ENCODE measurements at places on chromosomes 1 and 21.
A peak's percentile ranks its signal among the peaks of the same experiment; 100 is the strongest.

DNA sequence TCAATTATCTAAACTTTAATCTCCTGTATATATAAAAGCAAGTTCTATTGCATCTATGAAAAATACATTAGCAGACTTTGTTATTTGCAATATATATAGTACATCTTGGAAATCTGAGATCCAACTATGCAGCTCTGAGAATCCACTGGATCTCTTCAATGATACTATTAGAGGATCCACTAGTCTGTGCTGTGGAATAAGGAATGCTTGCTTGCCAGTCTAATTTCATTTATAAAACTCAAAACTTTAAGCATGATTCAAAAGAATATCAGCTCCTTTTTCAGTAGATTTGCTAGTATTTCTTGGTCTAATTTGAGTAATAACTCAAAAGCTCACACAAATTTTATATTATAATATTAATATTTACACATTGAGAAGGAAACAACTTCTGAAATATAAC is 115.1 kb downstream of the SPATA6 start:
- no peak for DNase-seq

GRCh38 chr1:5832916-5833895 is 159.0 kb downstream of the NPHP4 start:
- DNase-seq = no peak

DNA sequence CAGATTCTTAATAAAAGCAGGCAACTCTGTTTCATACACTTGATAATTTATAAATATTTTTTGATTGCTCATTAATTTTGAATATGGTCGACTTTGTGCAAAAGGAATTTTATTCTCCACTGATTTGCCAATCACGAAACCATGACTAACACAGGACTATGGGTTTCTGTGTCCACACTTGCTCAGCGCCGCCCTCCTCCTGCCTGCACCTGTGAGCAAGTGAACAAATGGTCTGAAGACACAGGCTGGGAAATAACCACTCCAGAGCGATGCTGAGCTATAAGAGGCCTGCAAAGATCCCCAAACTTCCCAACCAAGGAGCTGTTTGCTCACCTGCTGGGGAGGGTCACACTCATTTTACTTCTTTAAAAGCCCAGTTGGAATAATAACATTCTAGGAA is 19.6 kb downstream of the ABCB10 start:
- no peak for DNase-seq

DNA sequence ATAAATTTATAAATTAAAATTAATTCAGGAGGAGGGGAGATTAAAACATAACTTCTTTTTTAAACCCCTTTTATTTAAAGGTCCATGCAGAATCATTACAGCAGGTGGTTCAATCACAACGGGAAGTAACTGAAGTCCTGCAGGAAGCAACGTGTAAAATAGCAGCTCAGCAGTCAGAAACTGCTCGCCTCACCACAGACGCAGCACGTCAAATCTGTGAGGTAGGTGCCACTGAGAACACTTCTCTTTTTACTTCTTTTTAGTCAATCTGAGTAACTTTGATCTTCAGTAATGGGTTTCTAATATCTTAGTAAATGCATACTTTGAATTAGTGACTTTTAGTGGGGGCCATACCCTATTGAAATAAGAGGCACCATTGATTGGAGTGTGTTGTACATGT is 87.0 kb downstream of the CEP350 start:
- DNase-seq = no peak

DNA sequence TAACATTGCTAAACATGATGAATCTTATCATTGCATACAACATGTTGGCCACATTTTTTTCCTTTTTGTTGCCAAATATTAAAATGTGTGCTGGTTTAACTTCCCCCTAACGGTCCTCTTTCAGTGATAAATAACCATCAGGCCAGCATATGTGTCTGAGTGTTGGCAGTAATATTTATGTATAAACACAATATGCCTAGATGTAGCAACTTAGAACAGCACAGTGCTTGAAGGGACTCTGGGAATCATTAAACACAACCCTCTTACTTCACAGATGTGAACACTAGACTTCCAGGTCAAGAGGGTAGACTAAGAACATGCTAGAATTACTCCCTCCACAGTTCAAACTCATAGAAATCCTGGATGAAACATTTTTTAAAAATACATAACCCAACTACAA is 581.8 kb downstream of the PLPP3 start:
- no peak for DNase-seq

DNA sequence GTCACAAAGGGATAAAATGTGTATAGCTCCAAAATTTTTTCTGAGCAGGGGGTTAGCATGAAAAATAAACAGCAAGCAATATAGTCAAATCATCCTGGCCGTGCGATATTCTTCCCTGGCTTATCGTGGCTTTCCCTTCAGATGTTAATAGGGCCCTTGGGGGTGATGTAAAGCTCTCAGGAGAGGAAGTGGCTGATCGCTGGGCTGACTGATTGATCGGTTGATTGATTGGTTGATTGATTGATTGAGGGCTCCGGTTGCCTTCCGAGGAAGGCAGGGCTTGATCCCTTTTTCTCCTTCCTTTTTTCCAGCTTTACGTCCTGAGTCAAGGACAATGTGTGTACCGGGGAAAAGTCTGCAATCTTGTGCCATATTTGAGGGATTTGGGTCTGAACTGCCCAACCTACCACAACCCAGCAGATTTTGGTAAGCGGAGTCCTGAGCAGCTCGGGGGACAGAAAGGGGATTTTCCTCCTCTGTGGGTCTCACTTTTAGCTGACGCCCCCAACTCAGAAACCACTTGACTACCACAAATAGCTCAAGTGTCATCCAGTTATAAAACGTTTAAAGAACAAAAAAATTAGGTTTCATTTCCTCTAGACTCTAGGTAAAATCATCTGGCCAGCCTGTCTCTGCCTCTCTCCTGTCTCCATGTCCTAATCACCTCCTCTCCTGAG is 29.5 kb downstream of the TFF3 start:
- no peak for DNase-seq

- peak; percentile 66 for DNase-seq
Observed at GRCh38 chr1:150061632-150062101, 5.9 kb upstream of the VPS45 start.

DNA sequence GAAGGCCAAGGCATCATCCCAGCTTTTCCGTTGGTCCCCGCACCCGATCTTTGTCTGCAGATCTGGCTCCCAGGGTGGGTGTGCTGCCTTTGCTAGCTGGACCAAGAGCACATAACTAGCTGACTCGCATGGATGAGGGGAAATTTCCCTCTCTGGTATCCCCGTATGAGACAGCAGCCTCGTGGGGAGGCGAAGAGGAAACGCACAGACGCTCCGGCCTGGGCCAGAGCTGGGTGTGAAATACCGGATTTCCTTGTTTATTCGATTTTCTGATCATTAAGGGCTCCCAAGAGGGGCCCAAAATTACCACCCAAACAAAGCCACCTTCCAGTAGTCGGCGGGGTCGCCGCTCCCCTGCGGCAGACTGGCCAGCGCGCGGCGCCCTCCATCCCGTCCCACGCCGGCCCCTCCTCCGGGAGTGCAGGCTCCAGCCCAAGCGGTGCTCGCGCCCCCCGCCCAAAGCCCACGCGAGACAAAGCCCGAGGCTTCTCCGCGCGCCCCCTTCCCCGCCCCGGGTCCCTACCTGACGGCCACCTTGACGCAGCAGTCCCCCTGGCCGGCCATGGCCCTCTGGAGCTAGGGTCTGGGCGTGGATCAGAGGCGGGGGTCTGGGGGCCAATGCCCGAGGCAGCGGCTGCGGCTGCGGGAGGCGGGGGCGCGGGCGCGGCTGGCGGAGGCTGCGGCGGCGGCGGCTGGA is 546 bp downstream of the KIF21B start:
- no peak for DNase-seq

GRCh38 chr1:220992705-220993052 is 113.4 kb downstream of the HLX start:
- DNase-seq = no peak

- no peak for DNase-seq
Observed at GRCh38 chr1:31593136-31593665, 16.9 kb downstream of the TINAGL1 start.

DNA sequence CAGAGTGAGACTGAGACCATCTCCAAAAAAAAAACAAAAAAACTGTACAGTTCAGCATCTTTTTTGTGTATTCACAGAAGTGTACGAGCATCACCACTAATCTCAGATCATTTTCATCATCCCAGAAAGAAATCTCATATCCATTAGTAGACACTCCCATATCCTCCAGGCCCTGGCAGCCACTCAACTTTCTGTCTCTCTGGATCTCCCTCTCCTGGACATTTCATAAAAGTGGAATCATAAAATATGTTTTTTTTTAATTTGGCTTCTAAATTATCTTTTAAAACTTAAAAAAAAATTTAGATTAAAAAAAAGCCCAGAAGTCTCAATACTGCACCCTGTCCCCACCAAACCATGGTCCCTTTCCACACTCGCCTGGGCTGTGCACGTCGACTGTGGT is 22.1 kb downstream of the RIPPLY3 start:
- DNase-seq = no peak

DNA sequence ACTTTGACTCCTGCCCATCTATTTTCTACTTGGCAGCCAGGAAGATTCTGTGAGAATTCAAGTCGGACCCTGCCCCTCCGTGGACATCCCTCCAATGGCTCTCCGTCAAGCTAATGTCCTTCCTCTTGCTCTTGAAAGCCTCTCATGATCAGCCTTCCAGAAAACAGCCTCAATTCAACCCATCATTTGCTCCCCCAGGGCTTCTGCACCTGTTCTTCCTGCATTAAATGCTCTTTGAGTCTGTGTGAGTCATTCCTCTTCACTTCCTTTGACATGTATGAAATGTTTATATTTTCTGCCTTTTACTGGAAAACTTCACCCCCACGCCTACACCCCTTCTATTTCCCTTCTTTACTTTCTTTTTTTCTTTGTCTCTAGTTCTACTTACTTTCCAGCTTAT is 734.1 kb upstream of the ZP4 start:
- DNase-seq = no peak

DNA sequence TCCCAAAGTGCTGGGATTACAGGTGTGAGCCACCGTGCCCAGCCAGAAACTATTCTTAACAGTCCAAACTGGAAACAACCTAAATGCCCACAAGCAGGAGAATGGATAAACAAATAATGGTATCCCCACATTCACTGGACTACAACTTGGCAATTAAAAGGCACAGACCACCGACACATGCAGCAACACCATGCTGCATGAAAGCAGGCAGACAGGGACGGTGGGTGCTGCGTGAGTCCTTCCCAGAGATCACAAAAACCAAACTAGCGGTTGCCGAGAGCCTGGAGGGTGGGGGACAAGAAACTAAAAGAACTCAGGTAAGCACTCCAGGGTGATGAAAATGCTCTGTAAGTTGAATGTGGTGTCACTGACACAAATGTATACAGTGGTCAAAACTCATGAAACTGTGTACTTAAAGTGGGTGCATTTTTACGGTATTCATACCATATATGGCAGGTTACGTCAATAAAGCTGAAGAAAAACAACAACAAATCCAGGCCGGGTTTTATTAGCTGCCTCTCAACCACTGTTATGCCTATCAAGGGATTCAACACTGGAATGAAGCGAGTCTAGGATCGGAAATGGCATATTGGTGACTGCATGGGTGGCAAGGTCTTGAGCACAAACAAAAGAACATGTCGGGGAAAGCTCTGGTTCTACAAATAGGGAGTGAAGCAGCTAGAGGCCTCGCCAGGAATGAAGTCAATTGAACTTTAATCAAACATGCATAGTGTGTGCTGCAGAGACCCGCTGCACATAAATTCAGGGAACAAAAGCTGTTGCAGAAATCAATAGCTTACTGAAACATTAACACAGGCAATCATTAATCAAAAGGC is 52.4 kb downstream of the SLC45A1 start:
- no peak for DNase-seq

- no peak for DNase-seq
Observed at GRCh38 chr1:2271841-2272655, 43.9 kb downstream of the SKI start.

- no peak for DNase-seq
Observed at GRCh38 chr1:199780948-199781670, 246.4 kb upstream of the NR5A2 start.

DNA sequence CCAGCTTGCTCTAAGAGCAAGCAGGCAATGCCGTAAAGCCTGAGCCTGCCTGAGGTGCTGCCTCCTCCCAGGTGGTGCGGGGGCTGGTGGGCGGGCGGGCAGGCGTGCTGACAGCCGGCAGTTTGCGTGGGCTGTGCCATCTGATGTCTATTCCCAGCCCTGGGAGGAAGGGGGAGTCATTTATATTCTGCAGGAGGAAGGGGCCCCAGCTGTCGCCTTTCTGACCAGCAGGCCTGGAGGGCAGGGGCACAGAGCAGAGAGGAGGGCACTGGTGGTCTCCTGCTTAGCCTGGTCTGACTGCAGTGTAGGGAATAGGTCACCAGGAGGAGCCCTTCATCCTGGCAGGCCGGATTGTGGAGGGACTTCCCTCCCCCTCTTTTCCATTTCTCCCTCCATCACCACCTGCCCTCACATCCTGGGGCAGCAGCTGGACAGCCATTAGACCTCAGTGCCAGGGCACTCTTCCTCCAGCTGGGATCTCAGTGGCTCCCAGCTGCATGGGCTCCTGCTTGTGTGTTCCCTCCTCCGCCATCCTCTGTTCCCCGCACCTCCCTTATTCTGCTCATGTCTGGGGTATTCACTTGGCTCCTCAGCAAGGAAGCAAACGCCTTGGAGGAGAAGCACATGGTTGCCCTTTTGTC is 4.4 kb downstream of the CYB561D1 start:
- no peak for DNase-seq

DNA sequence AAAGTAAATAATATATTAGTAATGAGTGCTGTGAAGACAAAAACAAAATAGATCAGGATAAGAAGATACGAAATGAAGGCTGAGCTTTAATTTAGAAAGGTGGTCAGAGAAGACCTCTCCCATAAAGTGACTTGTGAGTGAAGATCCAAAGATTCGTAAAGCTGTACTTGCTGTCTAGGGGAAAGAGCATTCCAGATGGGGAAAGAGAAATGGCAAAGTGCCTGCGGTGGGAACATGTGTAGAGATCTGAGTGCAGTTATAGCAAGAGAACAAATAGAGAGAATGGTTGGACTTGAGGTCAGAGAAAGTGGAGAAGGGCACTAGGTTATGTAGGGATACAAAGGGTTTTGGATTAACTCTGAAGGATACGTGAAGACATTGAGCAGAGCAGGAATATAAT is 60.6 kb downstream of the NUF2 start:
- DNase-seq = no peak

- DNase-seq = peak; percentile 84
Observed at GRCh38 chr1:232952514-232953499, 2.4 kb downstream of the NTPCR start.

DNA sequence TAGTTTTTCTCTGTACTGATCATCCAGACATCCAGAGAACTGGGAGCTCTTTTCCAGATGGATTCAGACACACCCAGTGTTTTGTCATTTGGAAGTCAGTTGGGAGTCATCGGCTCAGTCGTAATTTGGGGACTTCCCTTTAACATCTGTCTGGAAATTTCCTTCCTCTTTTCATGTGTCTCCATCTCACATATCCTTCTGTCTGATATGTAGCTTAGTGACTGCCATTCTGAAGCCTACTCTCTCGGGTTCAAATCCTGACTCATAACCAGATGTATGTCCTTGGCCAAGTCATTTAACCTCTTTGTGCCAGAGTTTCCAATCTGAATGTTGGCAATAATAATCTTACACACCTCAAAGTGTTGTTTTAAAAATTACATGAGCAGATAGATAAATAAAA is 3.0 kb downstream of the MORC3 start:
- DNase-seq = no peak

Data from COLO829 (cell line).